ENCODE measurements at places on chromosomes 4 and X. TPM values are rescaled to one million over a fixed set of nuclear protein-coding genes. Genes with fewer than 3 reads are reported as not detected.

IL13RA1 gene
- total RNA-seq, result 0.19 TPM

DNA sequence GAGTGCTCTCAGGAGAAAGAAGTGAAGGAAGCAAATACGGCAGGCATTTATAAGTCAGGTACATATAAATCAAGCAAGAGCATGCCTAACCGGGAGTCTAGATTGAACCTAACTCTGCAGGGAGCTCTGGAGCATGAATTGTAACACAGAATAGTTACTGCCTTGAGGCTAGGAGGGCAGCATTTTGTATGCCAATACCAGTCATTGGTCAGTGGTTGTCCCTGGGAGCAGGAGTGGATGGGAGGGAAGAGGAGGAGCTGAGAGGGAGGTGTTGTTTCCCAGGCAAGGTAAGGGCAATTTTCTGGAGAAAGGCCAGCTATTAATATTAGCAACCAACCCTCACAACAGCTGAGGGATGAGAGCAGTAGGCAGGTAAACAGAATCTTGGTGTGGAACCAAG is 224.7 kb upstream of the DCAF8L1 start:
- no peak for DNase-seq

- no peak for DNase-seq
These were observed 384.2 kb downstream of the SH3BGRL start for GRCh38 chrX:81586096-81586495.

DNA sequence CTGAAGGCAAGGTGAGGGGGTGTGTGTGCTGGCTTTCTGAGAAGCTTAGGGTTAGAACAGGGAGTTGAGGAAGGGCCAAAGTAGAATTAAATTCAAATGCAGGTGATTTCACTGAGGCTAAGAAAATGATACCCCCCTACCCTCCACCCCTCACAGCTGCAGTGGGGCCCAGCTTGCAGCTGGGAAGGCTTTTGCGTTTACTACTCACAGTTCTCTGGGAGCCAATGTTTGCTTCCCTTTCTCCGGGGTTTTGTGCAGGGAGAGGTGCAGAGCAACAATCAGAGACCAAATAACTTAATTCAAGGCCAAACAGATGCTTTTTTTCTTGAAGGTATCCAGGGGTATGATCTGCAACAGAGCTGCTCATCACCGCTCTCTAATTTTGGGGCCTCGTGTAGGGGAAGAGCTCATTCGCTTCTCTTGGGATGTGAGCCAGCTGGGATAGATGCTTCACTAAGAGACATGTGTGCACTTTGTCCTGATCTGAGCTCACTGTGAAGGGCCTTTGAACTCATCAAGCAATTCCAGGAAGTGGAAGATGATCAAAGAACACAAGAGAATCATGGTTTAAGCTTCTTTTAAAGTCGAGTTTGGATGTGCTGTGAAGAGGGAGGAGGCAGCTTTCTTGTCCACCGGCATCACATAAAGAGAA is 122.7 kb upstream of the C1GALT1C1 start:
- no peak for DNase-seq

TCEAL2 gene
- not detected for total RNA-seq

MXRA5 gene
- total RNA-seq, result not detected

SPANXD gene
- total RNA-seq, result not detected

GRCh38 chrX:95057341-95057740 is 1383.3 kb downstream of the FAM133A start:
- DNase-seq, result no peak

SYTL4 gene
- total RNA-seq, result not detected

- no peak for DNase-seq
These were observed 141.2 kb upstream of the INTU start for GRCh38 chr4:127491571-127491970.

PLS3 gene
- 0.61 TPM for total RNA-seq

GRCh38 chr4:103292373-103292772 is 94.2 kb upstream of the CENPE start:
- no peak for DNase-seq
